Small intestine (tissue), 16 donors: ENCODE measurements at places on chromosomes 16 and 17.

DNA sequence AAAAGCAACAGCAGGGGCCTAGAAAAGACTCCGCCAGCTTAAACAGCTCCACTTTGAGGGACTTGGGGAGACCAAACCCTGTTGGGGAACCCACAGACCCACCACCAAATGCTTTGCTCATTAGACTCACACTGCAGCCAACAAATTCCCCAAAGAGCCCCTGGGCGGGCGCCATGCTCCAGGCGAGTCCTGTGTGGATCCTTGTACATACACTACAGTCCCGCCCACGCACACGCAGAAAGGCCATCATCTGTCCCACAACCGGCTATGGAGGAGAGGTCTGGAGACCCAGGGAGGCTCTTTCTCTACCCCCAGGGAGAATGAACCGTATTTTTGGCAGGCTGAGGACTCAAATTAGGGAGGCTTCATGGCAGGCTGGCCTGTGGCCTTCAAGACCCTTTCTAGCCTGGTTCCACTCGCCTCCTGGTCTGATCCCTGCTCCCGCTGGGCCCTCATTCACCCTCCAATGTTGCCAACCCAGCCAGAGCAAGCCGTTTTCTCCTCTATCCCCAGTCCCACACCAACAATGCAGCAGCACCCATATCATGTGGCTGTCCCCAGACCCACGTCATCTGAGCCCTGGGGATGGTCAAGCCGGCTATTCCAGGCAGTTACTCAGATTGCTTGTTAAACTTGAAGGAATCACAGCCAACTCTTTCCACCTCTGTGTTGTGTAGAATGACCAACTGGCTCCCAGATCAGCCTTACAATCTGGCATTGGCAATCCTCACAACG, 27.2 kb downstream of the ZNF423 start:
- no peak for DNase-seq

DNA sequence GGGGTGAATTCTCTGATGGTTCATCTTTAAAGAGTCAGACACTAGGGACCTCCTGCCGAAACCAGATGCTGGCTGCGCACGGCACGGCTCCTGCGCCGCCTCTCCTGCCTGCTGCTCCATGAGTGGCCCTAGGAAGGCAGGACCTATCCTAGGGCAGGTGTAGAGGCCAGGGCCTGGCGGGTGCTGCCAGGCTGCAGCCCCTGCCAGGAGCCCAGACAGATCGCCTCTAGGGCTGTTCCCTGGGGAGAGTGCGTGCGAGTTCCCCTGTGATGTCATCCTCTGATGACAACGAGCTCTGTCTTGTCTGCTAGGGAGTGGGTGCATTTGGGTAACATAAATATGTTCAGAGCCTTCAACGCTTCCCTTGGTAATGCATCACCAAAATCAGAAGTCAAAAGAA, 23.9 kb downstream of the SLC38A10 start:
- no peak for DNase-seq

- DNase-seq, result no peak
Measured at GRCh38 chr16:65662256-65662655, 540.4 kb upstream of the CDH11 start.

GRCh38 chr16:58789351-58789750, 55.2 kb upstream of the GOT2 start:
- DNase-seq, result no peak

DNA sequence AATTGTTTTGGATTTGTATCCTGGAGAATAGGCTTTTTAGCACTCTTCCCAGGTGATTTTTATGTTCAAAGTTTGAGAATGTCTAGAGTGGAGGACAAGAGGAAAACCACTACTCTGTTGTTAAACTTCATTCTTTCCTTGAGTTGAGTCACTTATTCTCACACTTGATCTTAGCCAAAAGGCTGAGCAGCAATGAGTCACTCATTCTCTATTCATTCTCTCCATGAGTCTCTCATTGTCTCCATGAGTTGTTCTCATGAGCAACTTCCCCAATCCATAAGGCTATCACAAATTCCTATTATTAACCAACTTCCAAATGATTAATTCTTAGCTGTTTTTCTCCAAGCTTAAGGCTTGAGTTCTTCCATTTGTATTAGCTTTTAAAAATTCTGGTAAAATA, 1393.3 kb downstream of the CDH8 start:
- no peak for DNase-seq

GRCh38 chr16:84833144-84833500, 13.3 kb downstream of the CRISPLD2 start:
- no peak for DNase-seq

DNA sequence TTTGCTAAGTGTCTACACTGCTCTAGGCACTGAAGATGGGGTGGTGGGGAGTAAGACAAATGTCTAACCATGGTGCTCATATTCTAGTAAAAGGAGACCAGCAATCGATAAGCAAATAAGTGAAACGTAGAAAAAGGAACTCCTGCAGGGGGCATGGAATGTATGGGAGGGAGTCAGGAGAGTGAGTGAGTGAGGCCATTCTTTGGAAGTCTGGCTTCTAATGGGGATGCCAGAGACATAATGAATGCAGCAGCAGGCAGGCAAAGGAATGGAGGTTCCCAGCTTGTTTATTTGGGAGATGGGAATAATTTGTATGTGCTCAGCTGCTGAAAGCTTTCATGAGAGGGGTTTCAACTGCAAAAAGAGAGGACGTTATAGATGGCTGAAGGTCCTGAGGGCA, 216.4 kb upstream of the DYNLRB2 start:
- DNase-seq, result no peak

- no peak for DNase-seq
Measured at GRCh38 chr17:44272321-44272951, 4.5 kb upstream of the SLC4A1 start.

- no peak for DNase-seq
Measured at GRCh38 chr17:68301438-68301959, 10.2 kb downstream of the ARSG start.

DNA sequence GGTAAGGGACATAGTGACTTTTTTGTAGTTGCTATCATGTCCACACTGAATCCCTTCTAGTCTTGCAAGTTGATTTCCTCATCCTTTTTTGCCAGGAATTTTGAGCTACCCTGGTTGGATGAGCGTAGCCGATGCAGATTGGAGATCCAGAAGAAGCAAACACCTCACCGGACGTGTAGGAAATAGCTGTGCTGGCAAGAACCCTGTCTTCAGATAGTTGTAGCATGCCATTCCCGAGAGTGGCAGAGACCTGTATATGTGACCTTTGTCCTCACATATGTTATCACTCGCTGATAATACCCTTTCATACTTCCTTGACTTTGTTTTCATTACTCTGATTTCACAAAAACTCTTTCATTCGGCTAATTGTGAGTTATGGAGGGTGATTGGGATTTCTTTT, 6.2 kb upstream of the CASC3 start:
- DNase-seq, result peak; percentile 79

DNA sequence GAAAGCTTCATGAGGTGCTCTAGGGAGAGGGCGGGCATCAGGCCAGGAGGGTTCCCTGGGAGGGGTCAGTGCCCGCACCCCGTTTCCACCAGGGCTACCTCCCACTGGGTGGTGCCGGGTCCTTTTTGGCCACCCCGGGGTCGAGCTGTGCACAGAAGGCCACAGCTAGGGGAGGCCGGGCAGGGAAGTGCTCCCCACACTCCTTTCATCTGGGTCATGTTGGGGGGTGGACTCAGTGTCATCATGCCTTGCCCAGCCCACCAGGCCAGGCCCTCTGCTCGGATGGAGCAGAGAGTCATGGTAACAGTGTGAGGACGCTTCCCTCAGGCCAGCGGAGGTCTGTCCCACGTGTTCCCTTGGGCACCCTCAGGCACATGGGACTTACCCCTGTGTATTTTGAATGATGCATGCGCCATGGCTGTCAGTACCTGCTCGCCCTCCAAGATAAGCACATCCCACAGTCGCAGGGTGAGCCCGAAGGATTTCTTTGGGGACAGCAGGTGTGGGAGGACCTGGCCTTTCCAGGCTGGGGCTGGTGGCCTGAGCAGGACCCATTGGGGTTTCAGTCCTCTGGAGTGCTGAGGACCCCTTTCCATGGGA, 46.4 kb downstream of the TNFRSF13B start:
- no peak for DNase-seq

GRCh38 chr17:21535686-21536375, 156.5 kb upstream of the KCNJ18 start:
- DNase-seq, result no peak

DNA sequence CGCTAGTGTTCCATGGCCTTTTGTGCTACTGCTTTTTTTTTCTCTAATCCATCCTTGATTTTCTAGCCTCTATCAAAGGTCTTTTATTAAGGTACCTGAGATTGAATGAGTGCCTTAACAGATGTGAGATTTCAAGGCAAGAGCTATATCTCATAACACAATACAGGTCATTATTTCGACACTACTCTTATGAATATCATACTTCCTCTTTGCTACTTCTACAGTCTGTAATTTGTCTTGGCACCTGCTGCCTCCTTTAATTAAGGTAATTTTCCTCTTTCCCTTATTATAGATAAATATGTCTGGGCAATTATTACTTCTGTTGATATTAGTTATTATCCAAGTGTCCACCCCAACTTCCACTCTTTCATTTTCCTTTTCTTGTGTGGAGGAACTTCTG, 5.3 kb downstream of the KRT28 start:
- no peak for DNase-seq

GRCh38 chr17:65103896-65104295, 33.3 kb upstream of the RGS9 start:
- no peak for DNase-seq

- no peak for DNase-seq
Measured at GRCh38 chr17:2237950-2238349, 65.6 kb downstream of the SMG6 start.

DNA sequence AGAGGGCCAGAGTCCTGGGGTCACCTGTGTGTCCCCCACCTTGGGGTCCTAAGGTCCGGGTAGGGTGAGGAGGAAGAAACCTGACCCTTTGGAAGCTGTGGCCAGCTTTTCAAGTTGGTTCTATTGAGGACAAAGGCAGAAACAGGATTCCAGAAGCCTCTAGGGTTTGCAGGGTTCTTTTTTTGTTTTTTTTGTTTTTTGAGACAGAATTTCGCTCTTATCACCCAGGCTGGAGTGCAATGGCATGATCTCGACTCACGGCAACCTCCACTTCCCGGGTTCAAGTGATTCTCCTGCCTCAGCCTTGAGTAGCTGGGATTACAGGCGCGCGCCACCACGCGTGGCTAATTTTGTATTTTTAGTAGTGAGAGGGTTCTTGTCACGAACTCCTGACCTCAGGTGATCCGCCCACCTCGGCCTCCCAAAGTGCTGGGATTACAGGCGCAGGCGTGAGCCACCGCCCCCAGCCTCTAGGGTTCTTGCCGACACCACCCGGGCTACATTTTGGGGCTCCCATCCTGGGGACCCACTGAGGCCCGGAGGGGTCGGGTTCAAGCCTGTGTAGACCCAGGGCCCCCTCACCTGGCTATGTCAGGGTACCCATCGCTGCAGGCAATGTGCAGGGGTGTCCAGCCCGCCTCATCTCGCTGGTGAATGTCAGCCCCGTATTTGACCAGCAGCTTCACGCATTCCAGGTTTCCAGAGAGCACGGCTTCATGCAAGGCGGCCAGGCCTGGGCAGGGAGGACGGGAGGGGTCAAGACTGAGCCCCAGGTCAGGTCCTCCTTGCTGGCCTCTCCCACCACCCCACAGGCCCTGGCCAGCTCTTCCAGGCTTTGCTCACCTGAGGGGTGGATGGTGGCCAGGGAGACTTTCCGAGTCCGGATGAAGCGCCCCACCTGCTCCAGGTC, 674 bp downstream of the PPP1R27 start:
- DNase-seq, result no peak

- no peak for DNase-seq
Measured at GRCh38 chr17:61967729-61968128, 39.9 kb upstream of the INTS2 start.

GRCh38 chr17:1979182-1979985, 45.8 kb downstream of the RTN4RL1 start:
- no peak for DNase-seq

DNA sequence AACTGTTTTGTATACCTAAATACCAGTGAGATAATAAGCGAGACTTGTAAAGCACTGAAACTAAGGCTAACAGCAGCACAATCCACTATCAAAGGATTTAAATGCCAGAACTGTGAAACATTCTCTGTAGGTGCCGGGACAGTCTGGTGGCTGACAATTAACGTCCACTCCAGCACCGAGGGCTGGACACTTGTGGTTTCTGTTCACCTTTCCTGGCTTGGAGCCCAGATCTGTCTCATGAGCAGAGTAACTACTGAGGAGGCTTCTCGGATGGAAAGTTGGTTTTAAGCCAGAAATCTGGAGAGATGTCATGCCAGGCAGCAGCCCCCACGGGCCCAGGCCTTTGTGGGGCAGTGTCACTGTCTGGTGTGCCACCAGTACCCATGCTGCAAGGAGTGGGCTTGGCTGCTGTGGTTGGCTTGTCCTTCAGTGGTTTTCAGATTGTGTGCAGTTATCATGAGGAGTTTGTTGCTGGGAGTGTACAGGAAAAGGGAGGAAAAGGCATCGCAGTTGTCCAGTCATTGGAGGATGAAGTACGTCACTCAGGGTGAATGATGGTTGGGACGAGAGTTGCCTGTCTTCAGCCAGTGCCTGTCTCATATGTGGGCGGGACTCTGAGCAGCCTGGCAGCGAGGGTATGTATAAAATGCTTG, 35.5 kb downstream of the UBN1 start:
- DNase-seq, result no peak

DNA sequence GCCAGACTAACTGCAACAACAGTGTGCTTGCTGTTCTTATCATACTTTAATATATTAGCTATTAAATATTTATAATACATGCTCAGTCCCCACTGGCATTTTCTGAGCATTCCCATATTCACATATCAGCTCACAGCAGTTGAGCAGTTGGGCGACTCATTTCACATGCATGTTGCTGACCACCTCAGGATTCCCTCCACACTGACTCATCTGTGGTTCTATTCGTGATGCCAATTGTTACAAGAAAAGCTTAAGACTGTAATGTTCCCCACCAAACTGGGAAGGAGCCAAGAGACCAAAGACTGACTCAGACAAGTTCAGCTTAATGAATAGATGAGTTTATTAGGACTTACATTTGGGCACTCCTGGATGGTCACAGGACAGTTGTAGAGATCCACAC, 100.3 kb upstream of the KIF2B start:
- no peak for DNase-seq

DNA sequence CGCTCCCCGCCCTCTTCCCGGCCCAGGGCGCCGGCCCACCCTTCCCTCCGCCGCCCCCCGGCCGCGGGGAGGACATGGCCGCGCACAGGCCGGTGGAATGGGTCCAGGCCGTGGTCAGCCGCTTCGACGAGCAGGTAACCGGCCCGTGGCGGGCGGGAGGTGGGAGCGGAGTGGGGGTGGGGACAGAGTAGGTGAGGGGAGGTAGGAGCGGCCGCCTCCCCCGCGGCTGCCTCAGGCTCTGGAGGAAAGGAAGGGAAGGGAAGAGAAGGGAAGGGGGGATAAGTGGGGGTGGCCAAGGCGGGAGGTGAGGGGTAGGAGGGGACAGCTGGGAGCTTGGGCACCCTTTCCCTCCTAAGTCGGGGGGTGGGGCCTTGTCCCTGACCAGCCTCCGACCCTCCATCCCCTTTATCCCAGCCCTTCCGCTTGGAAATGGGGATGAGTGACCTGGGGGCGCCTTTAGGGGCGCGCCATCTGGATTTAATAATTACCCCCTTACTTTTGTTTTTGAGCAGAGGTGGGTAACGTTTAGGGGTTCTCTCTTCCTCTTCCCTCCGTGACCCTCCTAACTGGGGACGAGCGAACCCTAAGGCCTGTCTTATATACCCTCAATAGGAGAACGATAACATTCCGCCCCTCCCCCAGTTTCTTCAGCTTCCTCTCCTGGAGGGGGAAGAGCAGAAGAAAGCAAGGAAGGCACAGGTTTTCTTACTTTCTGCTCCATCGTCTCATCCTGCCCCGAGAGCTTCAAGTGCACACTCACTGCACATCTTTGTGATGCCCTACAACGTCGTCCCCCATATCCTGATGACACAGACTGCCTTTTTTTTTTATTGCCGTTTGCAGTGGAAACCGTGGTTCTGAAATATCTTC, 694 bp downstream of the NF1 start:
- DNase-seq, result peak; percentile 26
